ENCODE measurements at places on chromosomes 4 and X.

GRCh38 chr4:1882850-1883271 is 11.7 kb downstream of the NSD2 start:
- peak; percentile 86 for DNase-seq

DNA sequence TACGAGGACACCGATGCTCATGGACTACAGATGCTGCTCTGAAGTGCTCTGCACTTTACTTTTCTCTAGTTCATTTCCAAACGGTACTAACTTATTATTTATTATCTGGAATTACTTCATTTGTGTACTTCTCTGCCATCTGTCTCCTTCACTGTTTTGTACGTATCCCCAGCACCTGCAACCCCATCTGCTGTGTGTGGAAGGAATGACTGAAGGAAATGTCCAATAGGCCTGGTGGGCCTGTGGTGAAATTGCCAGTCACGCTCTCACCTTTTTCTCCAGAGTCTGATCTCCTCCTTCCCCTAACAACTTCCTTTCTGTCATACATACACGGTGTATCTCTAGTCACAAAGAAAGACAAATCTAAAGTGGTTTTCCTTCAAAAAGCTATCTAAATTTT is 12.9 kb downstream of the TMEM154 start:
- no peak for DNase-seq

- no peak for DNase-seq
Measured at GRCh38 chr4:55409468-55410171, 13.9 kb downstream of the TMEM165 start.

DNA sequence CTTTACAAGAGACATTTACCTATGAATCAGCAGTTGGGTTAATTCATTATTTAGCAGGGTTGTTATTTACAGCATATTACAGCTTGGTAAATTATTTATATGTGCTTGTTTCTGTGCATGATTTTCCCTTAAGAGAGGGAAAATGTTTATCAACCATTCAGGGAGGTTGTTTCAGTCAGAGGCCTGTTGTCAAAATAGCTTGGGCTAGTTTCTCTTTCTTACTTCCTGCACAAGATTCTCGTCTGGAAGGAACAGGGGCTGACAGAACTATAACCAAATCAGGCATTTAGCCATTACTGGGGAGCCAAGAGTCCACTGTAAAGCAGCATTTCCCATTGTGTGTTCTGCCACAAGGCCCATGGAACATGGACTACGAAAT is 135.8 kb downstream of the HS6ST2 start:
- DNase-seq: no peak

- DNase-seq: peak; percentile 49
Measured at GRCh38 chrX:66163849-66164411, at the start of gene HEPH. Gene HEPH, plus strand, starts transcription at chrX:66164247. Its CDS starts 6,324 bp downstream, at chrX:66170571.

DNA sequence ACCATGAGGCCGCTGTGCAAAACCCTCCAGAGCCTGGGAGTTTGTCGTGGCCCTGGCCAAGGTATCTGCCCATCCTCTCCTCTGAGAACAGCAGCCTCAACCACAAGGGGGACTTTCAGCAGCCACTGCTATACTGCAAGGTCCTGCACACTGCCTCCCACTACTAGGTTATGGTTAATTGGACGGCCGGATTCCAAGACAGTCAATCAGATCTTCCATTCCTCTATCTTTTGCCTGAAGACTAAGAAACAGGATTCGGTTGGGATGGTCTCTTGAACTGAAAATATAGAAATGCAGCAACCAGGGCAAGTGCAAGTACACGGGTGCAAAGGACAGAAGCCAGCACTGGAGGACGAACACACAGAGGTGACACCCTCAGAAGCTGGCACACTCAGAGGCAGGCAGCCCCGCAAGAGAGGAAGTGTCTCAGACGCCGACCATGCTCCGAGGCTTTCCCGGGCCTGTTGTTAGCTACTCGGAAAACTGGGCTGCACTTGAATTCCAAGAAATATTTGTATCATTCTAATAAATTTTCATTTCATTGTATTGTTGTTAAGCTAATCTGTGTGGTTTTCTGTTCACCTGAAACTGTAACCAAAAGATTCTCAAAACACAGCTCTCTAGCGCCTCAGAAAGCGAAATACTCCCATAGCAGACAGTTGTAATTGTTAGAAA is 63.3 kb downstream of the AFAP1 start:
- DNase-seq: no peak

- DNase-seq: no peak
Measured at GRCh38 chr4:147361726-147362125, 119.2 kb upstream of the EDNRA start.

GRCh38 chr4:185693548-185694215 is 118.3 kb downstream of the SORBS2 start:
- no peak for DNase-seq

- no peak for DNase-seq
Measured at GRCh38 chr4:66219401-66219800, 549.1 kb upstream of the EPHA5 start.

- no peak for DNase-seq
Measured at GRCh38 chr4:113872426-113873260, 106.8 kb downstream of the ARSJ start.

DNA sequence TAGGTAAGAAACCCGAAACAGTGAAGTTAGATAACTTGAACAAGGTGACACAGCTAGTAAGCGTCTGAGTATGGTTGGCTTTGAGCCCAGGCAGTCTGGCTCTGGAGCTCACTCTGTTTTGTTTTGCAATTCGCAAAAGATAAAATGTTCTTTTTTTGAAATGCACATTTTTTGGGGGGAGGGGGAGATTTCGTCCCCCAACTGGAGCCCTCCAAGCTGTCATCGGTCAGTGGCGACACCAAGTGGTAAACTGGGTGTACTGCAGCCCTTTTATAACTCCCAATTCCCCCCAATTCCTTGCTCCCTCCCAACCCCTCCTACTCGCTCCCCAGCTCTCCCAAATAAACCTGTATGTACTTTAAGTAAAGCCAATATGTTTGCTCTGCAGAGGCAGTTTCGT is 2.8 kb upstream of the CLCN5 start:
- no peak for DNase-seq

- no peak for DNase-seq
Measured at GRCh38 chr4:5979981-5980380, 38.2 kb downstream of the C4orf50 start.

- no peak for DNase-seq
Measured at GRCh38 chrX:106404512-106404911, 207.3 kb upstream of the RADX start.

DNA sequence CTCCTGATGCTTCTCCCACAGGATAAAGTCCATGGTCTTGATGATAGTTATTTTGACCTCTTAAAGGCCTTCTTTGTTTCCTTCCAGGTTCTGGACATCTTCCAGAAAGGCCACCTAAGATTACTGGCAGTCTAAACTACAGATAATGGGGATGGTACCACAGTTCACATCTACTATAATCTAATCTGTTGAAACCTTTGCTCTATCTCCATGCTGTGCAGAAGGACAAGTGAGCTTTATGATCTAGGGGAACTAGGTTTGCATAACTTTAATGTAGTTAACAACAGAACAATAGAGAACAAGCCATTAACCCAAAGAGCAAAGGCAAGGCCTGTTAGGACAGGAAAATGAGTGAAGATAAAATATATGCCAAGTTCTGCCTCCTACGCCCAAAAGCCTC is 103.9 kb upstream of the KLHL13 start:
- DNase-seq: no peak

DNA sequence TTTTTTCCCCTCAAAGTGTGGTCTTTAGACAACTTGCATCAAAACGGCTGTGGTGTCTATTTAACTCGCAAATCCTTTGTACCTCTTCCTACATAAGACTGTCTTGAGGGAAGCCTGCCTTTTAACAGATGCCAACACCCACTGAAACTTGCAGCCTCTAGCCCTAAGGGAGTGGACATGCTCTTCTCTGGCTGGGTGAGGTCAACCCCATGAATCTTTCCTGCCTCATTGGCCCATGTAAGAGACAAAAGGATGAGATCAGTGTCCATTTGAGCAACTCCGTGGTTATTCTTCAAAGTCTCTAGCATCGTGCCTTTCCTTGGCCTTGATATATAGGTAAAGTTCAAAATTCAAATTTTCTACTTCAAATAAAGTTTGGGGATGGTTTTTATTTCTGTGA is 134.7 kb downstream of the SHROOM3 start:
- no peak for DNase-seq

DNA sequence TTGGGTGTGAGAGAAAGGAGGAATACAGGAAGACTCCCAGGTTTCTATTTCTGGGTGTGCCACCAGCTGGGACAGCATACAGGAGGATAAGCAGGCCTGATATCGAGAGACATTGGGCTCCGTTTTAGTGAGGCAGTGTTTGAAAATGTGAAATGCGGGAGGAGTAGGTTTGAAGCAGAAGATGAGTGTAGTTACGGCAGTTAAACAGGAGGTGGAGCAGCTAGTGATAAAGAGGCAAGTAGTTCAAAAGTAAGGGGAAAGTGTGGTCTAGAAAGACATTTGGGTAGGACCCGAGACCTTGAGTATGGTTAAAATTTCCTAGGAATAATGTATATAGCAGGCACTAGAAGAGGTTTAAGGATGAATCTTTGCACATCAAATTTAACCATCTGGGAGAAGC is 42.4 kb downstream of the DCUN1D4 start:
- no peak for DNase-seq

GRCh38 chrX:10597871-10598270 is 22.5 kb downstream of the MID1 start:
- no peak for DNase-seq

DNA sequence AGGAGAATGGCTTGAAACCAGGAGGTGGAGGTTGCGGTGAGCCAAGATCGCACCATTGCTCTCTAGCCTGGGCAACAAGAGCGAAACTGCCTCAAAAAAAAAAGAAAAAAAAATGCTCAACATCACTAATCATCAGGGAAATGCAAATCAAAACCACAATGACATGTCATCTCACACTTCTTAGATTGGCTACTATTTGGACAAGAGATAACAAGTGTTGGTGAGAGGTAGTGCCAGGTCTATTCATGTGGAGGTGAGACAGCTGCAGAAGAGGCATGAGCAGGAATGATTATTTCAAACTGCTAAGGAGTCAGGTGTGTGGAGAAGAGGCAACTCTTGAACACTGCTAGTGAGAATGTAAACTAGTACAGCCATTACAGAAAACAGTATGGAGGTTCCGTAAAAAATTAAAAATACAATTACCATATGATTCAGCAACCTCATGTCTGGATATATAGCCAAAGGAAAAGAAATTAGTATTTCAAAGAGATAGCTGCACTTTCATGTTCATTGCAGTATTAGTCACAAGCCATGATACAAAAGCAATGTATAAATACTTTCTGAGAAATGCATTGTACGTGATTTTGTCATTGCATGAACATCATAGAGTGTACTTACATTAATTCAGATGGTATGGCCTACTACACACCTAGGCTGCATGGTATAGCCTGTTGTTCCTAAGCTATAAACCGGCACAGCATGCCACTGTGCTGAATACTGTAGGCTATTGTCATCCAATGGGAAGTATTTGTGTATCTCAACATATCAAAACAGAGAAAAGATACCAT is 75.3 kb downstream of the TMEM144 start:
- no peak for DNase-seq

- no peak for DNase-seq
Measured at GRCh38 chr4:16582526-16582925, 315.9 kb downstream of the LDB2 start.

DNA sequence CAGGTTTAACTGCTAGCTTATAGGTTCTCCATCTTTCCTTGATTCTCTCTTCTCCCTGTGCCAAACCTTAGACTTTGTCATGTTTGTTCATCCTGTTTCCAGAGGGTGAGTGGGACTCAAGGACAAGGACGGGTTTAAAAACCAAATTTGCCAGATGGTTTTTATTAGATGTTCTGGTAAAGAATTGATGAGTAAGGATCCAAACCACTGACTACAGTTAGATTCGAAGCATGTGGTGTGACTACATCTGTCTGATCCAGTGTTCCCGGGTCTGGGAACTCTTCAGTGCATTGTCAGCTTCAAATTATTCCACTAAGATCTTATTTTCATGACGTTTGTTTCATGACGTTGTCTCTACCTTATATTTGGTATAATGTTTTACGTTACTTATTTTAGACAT is 37.5 kb downstream of the MTMR1 start:
- no peak for DNase-seq

GRCh38 chr4:30028826-30029225 is 691.3 kb upstream of the PCDH7 start:
- no peak for DNase-seq

DNA sequence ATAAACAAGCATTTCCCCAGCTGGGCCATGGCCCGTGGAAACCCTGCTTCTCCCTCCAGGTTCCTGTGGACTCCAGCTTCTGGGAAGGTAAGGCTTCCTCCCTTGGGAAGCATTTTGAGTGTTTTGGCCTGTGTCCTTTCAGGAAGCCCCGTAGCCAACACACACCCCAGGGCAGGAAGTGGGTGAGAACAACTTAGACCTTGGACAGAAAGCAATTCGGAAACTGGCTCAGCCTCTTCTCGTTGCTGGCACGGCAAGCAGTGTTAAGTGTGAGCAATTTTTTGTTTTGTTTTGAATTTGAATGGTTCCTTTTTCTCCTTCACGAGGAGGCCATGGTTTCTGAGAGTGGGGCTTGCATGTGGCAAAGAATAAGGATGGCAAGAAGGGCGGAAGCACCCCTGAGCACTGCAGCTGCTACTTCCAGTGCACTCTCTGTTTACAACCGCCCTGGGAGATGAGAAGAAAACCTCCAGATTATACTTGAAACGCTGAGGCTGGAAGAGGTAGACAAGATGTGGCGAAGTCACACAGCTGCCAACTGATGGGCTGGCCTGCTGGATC is 14.1 kb upstream of the CYTL1 start:
- DNase-seq: no peak

DNA sequence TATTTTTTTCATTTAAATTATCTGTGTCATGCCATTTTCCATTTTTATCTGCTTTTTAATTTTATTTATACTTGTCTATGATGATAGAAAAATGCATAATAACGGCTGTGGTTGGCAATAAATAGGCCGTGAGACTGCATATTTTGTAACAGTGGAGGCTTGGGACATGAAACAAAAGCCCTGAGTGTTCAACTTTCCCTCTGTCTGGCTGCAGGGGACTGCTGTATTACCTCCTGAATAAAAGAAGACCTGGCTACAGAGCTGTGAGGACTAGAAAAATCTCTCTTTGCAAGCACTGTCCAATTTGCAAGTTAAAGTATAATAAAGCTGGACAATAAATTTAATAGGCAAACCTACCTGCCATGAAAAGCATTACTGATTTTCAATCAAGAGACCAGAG is 82.1 kb downstream of the MAGEB10 start:
- no peak for DNase-seq

Data from CMK (cell line).